Activated CD4-positive, CD25-positive, alpha-beta regulatory T cell treated with anti-CD3 and anti-CD28 coated beads, Interleukin-2, amount 50 U/mL, for 24 hours (primary cell): ENCODE measurements at places on chromosomes 6 and 20.

DNA sequence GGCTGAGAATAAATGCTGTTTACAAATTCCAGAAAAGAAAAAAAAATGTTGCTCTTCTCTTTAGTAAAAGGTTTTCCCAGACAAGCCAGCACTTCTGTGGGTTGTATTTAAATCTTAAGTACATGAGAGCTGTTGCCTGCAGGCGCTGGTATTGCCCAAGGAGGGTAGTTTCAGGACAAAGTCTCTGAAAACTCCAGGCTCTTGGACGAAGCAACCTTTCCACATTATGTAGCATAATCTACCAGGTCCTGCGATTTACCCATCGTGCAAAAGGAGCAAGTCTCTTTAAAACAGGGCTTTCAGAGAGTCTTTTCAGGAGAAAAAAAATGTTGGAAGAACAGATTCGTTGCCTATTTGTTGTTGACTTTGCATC is 65.6 kb downstream of the PLG start:
- no peak for ATAC-seq

GRCh38 chr6:53654745-53655240 is 10.8 kb downstream of the KLHL31 start:
- ATAC-seq = no peak

DNA sequence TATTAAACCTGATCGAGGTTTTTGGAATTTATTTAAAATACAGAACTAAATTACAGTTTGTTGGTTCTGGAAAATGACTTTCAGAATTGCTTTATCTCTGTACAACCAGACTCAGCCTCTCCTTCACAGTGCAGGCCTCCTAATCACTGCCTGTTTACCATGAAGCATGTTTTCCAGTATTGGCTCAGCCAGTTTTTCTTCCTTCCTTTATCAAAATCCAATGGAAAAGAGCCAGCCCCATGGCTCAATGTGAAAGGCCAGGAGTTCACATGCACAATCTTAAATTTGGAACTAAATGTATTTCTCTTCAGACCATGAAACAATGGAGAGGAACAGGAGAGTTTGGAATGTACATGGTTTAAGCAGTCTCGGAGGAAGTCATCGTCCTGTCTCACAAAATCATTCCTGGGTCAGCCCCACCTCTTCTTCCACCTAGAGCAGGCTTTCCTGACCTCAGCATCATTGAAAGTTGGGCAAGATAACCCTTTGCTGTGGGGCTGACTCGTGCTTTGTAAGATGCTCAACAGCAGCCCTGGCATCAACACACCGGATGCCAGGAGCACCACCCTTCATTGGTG is 680.9 kb upstream of the AGPAT4 start:
- no peak for ATAC-seq

GRCh38 chr6:49328051-49328744 is 134.9 kb downstream of the MMUT start:
- no peak for ATAC-seq

DNA sequence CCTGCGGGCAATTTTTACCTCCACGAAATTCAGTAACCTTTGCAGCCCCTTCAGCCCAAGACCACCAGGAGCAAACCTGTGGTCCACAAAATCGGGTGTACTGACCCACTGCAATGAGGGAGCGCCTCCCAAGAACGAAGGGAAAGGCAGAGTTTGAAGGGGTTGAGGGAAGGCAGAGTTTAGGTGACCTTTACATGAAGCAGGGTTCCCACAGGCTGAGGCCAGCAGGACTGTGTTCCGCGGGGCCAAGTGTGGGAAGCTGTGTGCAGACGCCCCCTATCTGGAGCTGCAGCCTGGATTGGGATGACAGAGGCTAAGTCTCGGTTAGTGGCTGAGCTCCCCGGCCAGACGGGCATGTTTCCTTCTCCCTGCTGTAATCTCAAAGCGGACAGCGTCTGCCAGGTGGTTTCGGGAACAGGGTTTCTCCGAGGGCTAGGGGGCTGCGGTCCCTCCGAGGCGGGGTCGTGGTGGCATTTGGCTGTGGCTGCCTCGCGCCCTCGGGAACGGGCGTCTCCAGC is 826 bp upstream of the PYGB start:
- no peak for ATAC-seq

DNA sequence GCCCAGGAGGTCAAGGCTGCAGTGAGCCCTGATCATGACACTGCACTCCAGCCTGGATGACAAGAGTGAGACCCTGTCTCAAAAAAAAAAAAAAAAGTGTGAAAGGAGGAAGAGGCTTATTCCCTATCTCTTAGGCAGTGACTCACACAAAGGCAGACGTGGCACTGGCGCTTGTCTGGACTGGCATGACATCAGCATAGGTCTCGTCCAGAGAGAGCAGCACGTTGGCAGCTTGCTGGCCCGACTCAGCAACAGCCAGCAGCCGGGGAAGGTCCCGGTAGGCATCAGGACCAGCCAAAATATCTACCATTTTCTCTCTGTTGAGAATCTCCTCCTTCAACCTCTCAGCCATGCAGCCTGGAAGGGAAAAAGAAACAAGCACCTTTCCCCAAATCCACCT is 14.1 kb downstream of the CDK5RAP1 start:
- no peak for ATAC-seq

- ATAC-seq = no peak
These were observed 85.3 kb downstream of the JARID2 start for GRCh38 chr6:15331143-15331542.

- peak; percentile 56 for ATAC-seq
These were observed 56.8 kb downstream of the NOL4L start for GRCh38 chr20:32528171-32528891.
